ENCODE measurements at places on chromosomes 16 and 17. TPM values are rescaled to one million over a fixed set of nuclear protein-coding genes. Genes with fewer than 3 reads are reported as not detected.

Gene PRKCA
- total RNA-seq, result 17.9 TPM

Gene TBC1D3L
- total RNA-seq, result not detected

Gene TBC1D3E
- total RNA-seq, result not detected

Gene PCTP
- total RNA-seq, result 13.4 TPM

Gene FTO
- total RNA-seq, result 132 TPM

Gene RPRML
- not detected for total RNA-seq
